ENCODE measurements at places on chromosomes 5 and 9. TPM values are rescaled to one million over a fixed set of nuclear protein-coding genes. Genes with fewer than 3 reads are reported as not detected.

DNA sequence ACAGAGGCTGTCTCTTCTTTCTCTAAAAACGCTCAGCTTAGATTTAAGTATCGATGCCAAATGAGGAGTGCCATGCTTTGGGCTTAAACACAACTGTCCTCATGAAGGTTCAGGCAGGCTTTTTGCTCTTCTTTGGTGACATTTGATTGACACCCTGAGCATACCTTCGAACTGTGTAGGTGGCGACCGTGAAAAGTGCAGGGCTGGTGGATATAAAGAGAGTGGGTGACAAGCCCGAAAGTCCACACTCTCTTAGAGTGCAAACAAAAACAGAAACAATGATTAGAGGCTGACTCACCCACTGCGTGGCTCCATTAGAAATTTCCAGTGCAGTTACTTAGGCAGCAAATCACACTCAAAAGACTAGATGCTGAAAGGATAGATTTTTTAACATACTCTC is 141.7 kb downstream of the SYK start:
- peak; percentile 53 for DNase-seq

DNA sequence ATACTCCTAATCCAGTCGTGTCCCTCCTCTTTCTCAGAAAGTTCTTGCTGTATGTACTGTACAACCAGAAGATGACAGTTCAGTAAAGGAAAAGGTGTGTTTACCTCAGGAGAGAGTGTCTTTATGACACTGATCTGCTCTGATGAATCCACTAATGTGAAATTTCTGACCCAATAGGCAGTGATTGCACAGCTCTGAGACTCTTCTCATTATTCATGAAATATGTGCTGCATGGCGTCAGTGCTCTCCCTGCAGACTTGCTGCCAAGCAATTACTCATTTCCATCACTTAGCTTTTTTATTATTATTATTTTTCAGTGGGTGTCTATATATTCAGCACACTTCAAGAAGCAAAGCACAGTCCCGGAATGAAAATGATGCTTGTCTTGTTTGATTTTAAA is 389.0 kb downstream of the RASEF start:
- DNase-seq: no peak

DNA sequence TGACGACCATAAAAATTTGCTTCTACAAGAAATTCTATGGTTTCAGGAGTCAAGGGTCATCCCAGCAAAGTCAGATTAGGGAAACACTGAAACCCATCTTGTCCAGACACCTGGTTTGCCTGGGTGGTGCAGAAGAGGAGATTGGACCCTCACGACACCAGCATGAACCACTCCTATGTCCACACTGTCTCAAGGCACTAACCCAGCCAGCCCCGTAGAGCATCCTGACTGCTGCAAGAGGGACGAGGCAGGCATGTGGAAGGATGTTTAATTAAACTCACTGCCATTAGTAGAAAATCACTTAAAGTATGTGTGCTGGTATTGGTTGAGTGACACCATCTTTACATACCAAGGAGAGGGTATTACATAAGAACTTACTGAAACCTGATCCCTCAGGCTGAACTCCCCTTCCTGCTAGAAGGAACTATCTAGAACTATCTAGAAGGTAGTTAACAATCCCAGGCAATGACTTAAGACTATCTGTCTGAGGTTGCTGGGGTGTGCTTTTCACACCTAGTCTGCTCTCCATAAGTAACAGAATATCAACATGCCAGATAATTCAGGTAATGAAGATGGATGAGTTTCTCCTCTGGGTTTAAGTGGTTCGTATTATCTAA is 93.6 kb downstream of the SEMA6A start:
- no peak for DNase-seq

- no peak for DNase-seq
These were observed 168.5 kb upstream of the FER start for GRCh38 chr5:108579236-108579635.

DNA sequence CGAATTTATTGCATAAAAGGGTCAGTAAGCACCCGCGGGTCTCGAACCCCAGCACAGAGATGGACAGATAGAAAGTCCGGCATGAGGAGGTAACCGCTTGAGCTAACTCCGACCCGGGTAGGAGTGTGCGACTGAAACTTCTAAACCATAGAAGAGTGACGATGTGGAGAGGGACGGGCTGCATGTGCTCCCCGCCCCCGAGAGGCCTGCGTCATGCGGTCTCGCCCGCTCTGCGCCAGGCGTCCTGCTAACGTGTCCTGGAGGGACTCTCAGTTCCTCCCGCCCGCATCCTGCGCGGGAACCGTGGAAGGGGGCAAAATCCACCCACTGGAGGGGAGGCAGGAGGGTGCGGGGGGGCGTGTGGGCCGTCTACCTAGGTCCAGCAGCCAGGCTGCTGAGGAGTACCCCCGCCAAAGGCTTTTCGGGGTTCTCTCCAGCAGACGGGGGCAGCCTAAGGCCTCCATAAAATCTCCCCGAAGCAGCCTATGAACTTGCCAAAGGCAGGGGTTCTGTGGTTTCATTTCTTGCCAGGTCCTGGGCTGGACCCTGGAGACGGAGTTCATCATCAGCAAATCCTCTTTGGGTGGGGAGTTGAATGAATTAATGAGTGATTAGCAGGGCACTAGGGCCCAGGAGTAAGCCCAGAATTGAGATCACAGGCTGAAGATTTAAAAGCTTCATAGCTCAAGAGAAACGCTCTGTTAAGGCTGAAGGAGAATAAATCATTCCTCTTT is 51.9 kb downstream of the TGFBI start:
- no peak for DNase-seq

DNA sequence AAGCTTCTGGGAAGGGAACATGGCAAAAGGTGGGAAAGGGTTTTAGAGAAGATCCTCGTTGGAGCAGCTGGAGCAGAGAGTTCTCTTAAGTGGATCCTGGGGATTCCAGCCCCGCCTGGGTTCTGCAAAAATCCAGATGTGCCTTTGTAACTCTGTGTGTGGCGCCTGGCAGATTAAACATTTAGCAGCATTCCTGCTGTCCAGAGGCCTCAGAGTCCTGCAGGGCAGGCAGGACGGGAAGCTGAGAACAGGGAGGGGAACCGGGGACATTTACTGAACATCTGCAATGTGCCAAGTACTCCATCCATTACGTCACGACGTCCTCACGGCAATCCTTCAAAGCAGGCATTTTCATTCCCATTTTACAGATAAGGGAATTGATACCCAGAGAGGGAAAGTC is 6.0 kb downstream of the EIF4E1B start:
- DNase-seq: no peak

- DNase-seq: no peak
These were observed 185.3 kb downstream of the CDH18 start for GRCh38 chr5:19802686-19803085.

DNA sequence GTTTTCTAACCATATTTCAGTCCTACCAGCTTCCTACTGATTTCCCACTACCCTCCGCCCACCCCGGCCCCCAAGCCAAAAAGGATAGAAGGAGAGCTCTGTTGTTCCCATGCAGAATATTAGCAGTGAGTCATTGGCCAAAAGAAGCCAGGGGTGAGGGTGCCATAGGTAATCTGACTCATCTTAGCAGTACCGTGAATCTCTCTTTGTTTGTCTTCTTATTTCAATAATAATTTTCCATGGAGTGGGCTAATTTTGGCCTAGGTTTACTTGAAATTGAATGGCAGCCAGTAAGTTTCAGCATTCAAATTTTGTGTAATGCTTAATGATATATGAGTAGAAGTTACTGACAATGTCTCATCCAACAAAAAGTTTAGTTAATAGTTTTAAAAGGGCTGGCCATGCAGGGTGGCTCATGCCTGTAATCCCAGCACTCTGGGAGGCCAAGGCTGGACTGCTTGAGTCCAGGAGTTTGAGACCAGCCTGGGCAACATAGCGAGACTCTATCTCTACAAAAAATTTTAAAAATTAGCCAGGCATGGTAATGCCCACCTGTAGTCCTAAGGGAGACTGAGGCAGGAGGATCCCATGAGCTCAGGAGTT is 74.2 kb downstream of the C9orf152 start:
- DNase-seq: peak; percentile 86

GRCh38 chr9:114638404-114638803 is 19.2 kb downstream of the TEX53 start:
- DNase-seq: no peak

- peak; percentile 78 for DNase-seq
These were observed 85.8 kb downstream of the RIC1 start for GRCh38 chr9:5714501-5715401.

KIF4B gene
- total RNA-seq: not detected

FBP1 gene
- 40.4 TPM for total RNA-seq

TCF7 gene
- total RNA-seq: 3.9 TPM

PHYHD1 gene
- not detected for total RNA-seq
